ENCODE measurements at places on chromosomes 12 and 14.

GRCh38 chr14:63046339-63047268 is 1.3 kb upstream of the KCNH5 start:
- no peak for DNase-seq

DNA sequence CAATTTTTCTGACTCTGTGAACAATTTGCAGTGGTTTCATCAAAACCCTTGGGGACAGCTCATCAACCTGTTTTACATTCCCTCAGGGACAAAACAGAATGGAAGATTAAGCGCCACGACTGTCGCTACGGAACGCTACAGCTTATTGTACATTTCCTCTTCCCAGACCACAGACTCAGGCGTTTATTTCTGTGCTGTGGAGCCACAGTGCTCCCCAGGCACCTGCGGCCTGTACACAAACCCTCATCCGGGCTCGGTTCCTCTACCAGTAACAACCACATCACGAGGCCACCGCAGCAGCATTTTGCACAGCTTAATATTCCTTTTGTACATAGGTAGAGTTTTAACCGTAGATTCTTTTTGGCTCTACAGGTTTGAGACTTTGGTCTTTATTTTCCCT is 397.4 kb upstream of the OR4E1 start:
- no peak for DNase-seq

DNA sequence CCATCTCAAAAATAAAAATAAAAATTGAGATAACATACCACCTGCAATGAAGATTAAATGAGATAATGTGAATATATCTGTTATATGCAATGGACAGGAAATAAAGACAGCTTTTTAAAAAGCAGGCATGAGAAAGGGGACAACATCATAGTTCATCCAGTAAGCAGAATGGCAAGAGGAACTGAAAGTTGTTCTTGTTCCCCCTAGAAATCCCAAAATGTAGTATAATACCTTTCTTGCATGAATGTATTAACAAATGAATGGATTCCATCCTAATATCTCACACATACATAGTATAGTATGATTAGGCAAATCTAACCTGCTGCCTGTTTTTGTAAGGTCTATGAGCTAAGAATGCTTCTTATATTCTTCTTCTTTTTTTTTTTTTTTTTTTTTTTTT is 31.4 kb downstream of the FGD6 start:
- no peak for DNase-seq

DNA sequence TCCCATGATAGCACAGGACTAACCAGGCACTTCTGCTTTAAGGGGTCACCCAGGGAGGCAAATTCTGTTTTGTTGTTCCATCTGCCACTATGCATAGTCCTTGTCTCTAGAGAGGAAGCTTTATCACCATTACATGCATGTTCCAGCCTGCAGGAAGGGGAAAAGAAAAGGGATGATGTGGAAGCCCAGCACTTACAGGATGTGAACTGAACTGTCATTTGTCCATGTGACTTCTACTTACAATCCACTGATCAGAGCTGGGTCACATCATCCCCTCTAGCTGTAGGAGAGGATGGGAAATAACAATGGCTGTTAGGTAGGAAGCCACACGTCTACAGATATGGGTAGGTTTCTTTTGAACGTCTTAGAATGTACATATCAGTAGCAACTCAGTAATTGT is 203.1 kb downstream of the PTPRO start:
- no peak for DNase-seq

DNA sequence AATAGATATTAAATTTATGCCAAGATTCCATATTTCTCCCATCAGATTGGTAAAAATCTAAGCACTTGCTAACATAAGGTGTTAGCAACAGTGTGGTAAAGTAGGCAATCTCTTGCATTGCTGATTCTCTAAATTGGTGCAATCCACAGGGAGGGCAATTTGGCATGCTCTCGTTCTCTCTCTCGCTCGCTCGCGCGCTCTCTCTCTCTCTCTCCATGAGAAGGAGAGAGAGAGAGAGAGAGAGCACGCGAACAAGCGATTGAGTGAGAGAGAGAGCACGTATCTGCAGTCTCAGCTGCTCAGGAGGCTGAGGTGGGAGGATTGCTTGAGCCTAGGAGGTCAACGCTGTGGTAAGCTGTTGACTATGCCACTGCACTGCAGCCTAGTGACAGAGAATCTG is 25.9 kb downstream of the PSEN1 start:
- DNase-seq: no peak

DNA sequence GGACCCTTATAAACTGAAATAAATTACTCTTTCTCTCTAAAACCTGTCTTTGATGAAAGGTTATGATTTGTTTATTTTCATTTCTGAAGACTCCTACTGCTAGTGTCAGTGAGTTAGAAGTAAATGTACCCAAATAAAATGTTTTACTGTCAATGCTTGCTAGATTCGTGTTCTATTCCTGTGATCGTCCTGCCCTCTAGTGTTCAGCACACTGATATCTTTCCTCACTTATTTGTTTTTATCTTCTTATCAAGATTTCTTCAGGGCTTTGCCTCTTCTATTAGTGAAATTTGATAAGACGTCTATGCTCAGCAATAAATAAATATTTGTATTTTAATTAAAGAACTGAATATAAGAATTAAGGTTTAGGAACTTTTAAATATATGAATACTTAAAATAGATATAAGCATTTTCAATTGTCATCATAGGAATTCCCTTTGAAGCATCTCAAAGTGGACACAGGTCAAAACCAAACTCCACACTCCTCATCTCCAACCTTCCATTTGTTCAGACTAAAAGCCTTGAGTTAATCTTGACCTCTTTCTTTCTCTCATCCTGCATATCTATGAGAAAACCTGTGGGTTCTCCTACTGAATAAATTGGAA is 75.8 kb downstream of the C12orf50 start:
- peak; percentile 33 for DNase-seq

DNA sequence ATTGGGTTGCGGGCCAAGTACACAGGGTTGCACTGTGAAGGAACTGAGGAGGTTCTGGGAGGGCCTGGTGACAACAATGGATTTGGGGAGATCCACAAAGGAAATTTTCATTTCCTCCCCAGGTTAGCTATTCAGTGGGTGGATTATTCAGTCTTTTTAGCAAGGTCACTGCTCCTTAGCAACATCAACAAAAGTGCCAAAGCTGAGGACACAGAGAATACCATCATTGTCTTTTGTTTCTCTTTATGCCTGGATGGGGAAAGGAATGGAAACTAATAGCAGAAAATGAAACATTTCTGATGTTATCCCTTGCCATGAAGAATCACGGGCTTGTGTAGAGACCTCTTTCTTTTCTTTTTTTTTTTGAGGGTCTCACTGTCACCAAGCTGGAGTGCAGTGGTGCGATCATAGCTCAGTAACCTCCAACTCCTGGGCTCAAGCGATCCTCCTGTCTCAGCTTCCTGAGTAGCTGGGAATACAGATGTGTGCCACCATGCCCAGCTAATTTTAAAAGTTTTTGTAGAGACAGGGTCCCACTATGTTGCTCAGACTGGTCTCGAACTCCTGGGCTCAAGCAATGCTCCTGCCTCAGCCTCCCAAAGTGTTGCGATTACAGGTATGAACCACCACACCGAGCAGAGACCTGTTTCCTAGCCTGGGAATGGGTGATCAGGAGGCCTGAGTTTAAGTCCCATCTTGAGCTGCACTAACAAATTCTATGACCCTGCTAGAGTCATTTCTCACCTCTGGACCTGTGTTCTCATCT is 6.5 kb downstream of the PPP1R3E start:
- DNase-seq: no peak

- DNase-seq: no peak
These were observed 124.2 kb upstream of the PLEKHA5 start for GRCh38 chr12:19005257-19005801.

DNA sequence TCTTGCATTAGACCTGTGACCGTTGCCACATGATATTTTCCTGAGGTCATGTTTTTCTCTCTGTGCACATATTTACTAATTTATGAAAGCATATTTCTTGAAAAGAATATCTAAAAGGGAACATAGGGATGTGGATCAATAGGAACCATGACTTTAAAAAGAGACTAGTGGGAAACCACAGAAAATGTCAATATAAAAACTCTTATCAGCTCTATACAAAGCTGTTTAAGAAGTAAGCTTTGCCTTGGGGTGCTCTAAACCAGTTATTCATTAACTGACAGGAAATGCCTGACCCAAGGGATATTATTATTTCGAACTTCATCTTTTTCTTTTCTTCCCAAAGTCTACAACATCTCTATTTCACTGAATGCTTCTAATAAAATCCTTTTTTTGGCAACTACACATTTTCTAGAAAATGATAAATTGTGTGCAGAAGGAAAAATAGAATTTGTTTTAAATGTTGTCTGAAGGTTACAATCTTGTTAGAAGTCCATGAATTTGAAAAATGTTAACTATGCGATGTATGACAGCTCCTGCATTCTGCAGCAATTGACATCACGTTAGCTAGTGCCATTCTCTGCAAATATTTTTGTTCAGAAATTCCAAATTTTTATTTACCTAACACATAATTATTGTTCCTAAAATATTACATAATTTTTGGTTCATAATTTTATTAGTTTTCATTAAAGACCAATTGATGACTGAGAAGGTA is 345.0 kb downstream of the SLC16A7 start:
- DNase-seq: no peak

DNA sequence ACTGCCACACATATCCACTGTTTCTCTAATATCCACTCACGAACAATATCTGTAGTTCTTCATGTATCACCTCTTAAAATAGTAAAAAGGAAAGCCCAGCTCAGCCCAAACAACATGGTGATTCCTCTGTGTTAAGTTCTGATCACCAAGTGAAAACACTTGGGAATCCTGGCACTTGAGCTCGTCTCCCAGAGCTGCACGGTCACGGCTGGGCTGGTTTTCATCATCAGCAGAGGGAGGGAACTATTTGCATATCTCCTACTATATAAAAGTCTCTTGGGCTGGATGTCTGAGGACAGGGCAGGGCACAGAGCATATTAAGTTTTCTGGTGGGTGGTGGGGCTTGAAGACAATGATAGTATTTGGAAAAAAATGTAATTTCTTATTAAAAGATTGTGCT is 870.6 kb downstream of the TMEM121 start:
- no peak for DNase-seq

DNA sequence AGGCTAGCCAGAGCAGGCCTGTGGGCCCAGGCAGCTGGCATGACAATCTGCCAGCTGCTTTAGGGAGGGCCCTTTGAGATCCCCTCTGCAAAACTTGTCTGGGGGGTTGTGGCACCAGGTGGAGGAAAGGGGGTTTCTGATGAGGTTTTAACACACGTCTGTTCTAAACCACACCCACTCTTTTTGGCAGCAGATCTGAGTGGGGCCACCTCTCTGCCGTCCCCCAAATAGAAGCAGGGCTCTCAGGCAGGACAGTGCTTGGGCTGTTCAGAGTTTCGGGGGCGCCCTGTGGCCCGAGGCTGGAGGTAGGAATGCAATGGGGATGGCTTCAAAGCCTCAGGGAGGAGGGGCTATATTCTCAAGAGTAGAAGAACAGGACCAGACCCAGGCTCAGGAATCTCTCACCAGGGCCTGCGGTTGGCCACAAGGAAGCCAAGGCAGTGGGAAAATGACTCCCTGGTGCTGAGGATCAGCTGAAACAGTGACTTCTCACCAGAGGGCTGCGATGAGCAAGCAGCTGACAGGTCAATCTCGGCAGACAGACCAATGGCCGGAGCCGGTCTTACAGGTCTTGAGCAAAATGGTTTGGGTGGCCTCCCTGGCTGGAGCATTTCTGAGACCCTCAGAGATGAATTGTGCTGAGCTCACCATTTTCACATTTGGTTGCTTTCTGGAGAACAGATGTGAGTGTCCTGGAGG is 1.5 kb upstream of the KRT5 start:
- DNase-seq: no peak

- DNase-seq: no peak
These were observed 19.5 kb upstream of the HAL start for GRCh38 chr12:96015672-96016071.

GRCh38 chr14:54711312-54711711 is 144.4 kb downstream of the SAMD4A start:
- DNase-seq: no peak

DNA sequence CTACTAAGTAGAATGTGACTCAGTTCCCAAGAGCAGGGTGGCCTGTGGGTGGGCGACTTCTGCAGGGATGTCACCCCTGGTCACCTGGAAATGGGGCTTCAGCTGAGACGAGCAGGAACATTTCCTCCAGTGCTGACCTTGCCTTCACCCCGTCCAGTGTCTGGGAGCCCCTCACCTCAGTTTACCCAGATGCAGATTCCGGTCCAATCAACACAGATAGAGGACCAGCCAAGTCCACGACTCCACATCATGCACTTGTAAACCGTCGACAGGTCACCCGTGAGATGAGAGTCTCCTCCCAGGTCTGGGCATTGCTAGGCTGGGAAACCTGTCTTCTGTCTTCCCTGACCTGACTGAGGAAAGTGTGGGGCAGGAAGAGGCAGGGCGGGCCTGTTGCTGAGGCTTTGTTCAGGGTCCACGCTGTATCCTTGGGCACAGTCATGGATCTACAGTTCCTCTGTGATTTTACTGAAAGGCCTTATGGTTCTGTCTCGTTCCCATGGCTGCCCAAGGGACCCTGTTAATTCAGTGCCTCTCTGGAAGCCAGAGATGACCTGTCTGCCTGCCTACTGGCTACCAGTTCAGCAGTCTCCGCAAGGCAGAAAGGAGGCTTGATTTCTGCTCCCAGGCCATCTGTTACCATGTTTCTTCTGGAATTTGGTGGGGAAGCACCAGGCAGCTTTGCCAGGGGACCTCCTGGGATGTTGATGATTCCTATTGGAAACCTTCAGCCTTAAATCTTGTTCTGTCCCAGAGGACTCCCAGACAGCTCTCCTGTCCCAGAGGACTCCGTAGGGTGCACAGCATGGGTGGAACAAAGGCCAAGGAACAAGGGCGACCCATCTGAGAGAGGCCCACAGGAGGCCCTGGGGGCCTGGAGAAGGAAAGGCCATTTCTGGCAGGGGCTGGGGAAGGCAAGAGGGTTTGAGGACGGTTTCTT is 288.5 kb upstream of the RTL1 start:
- no peak for DNase-seq

DNA sequence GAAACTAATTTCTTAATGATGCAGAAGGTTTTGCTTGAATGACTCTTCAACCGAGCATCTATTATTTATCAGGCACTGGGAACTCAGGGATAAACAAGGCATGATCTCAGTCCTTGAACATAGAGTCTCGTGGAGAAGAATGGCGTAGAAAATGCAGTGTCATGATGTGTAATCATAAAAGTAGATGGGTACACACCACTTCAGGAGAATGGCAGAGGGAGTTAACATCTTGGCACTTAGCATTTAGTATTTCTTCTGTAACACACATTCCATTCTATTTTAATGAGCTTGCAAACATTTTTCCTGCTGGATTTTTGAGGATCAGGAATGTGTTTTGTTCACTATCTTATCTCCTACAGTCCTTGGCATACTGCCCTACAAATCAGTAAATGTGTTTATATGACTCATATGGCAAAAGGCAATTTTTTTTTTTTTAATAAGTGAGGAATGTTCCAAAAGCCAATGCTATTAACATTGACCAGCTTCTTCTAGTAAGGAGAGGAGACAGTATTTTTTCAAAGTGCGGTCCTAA is 3.8 kb downstream of the TXNRD1 start:
- peak; percentile 84 for DNase-seq

DNA sequence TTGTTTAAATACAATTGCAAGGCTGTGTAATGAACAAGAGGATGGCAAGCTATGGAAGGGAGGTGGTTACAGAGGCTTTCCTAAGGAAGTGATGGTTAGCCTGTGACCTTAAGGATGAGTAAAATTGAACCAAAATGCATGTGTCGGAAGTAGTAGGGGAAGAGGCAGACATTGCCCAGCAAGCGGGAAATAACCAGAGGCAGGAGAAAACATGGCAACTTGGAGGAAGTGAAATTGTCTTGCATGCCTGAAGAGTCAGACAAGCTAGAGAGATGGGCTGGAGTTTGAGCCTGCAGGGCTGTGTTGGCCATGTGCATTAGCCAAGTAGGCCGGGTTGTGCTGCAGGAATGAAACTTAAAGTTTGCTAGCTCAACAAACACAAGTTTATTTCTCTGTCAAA is 96.2 kb downstream of the BTG1 start:
- no peak for DNase-seq

GRCh38 chr14:65345266-65345665 is 67.3 kb upstream of the FUT8 start:
- no peak for DNase-seq
